Myocyte (in vitro differentiated cells): ENCODE measurements at places on chromosomes 2 and 18.

DNA sequence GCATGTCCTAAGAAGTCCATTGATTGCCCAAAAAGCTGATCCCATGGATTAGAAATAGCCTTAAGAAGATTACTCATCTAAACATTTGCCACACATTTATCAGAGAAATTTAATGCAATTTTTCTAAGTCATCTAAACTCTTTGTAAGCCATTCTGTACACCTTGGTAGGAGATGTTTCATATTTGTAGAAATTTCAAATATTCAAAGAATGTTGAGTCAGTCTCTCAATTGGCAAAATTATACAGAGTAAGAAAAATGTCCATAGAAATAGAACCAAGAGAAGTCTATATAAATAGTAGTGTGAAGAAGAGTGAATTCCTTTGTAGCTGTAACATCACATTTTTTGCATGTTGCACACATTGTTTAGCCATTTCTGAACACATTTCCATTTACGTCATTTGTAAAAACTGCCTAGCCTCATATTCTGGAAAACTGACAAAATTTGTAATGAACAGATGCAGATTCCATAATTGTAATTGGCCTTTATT lies 128.6 kb downstream of the MSTN start:
- peak; percentile 18 for DNase-seq

- DNase-seq = no peak
These were observed 54.4 kb downstream of the MYO7B start for GRCh38 chr2:127589841-127590240.

GRCh38 chr18:27467073-27467472 lies 282.0 kb upstream of the CHST9 start:
- DNase-seq = no peak

DNA sequence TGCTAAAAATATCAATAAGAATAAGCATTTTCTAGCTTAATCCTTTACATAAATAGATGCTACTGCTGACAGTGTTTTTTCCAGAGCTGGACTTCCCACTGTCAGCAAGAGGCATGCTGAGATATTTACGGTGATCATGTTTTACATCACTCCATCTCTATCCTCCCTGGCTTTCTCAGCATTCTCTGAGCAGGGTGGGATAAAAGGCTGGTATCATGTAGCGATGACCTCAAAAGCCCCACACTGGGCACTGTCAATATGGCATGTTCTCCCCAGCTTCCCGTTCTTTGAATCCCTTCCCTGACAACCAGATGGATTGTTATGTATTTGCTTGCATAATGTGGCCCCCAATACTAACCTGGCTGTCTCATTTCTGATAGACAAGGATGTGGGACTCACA lies 83.2 kb upstream of the EPHA4 start:
- no peak for DNase-seq

DNA sequence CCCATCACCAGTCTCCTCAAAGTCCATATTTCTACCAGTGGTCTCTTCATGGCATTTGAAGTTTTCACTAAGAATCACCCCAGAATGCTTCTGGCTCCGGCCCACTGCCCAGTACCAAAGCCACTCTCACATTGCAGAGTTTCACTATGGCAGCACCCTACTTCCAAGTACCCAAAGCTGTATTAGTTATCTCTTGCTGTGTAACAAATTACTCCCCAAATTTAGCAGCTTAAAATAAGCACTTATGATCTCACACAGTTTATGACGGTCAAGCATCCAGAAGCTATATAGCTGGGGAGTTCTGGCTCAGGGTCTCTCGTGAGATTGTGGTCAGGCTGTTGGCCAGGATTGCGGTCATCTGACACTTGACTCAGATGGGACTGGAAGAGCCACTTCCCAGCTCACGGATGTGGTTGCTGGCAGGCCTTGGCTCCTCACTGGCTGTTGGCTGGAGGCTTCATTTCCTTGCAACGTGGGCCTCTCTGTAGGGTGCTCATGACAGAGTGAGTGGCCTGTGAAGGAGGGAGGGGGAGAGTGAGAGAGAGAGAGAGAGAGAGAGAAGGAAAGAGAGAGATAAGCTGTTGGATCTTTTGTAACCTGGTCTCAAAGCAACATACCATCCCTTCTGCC lies 189.5 kb downstream of the CTIF start:
- DNase-seq = peak; percentile 91

- peak; percentile 53 for DNase-seq
These were observed 38.7 kb downstream of the REEP1 start for GRCh38 chr2:86298411-86299390.

DNA sequence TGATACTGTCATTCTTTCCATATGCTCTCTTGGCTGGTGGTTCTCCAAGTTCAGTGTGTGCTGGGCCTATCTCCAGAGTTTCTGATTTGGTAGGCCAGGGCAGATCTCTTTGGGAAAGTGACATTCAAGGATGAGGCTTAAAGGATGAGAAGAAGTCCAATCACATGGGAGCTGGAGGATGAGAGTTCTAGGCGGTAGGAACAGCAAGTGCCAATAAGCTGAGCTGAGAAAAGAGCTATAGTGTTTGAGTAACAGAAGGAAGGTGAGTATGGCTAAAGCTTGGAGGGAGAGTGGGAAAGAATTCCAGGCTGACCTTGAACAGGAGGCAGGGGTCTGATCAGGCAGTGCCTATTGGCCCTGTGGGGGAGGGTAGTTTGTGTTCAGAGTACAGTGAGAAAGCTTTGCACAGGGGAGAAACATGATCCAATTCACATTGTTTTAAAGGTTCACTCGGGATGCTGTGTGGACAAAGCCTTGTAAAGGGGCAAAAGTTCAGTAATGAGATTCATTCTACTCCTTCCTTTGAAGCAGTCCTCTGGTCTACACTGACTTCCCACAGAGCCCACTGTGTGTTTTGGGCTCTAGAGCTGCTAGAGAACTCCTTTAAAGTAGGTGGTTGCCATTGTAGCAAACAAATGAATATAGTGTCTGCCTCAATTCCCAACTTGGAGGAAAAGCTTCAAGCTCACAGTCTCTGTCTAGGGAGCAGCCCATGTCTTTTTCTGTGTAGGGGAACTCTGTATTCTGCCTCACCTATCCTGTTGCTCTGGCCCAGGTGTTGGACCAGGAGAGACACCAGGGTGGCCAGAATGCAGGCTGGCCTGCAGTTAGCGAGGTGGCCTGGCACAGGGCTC lies 81.8 kb downstream of the FASTKD2 start:
- DNase-seq = no peak

DNA sequence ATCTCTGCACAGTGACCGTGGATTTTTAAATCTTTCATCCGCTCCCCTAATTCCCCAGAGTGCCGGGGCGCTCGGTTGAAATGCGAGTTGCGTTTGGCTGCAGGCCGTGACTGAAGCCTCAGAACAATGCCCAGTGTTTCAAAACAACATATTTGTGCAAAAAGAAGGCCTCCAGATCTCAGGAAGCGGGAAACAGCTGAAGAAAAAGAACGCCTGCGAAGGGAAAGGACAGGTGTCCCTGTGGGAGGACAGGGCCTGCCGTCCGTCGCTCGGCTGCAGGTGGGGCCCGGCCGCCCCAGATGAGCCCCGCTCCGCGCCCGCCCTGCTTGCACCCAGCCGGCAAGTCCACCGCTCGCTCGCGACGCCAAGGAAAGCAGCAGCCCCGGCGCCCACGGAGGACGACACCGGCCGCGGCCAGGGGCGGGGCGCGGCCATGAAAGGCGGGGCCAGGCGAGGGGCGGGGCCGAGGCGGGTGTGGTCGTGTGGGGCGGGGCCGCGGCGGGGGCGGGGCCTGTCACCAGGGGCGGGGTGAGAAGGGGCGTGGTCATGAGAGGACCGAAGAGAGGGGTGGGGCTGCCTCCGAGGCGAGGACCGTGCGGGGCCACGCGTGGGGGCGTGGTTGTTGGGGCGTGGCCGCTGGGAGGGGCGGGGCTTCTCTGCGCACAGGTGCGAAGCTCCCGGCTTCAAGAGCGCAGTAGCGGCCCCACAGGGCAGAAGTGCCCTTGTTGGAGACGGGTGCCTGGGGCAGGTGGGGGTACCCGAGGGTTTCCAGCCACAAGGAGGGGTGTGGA lies 17.6 kb upstream of the BOK start:
- DNase-seq = peak; percentile 57

DNA sequence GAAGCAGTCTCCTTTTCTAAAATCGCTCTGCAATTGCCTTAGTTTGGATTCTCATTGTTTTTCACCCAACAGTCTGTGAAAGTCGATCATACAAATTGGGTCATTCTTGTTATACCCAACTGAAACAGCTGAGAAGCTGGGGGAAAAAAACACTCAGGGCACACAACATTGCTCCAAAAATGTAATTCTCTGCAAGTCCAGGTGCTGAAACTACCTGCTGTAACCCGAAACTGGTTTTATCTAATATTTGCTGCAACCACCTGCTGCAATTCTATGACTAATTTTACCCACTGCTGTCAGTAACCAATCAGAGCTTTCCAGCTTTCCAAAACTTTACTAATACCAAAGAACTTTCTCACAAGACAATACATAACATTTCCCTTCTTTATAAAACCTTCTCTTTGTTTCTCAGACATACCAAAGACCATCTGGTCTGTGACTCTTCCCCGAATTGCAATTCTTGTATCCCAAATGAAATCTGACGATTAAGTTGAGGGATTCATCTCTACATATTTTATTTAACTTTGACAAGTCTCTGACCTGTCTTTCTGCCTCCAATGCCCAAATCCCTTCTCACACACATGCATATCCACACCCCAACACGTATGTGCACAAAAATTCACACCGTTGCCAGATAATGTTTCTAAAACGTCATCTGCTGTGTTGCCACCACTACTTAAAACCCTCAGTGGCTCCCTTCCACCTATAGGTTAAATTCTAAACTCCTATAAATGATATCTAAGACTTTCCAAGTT lies 198.3 kb downstream of the PIEZO2 start:
- DNase-seq = no peak

- DNase-seq = peak; percentile 68
These were observed 65.5 kb downstream of the CCBE1 start for GRCh38 chr18:59631583-59632181.

DNA sequence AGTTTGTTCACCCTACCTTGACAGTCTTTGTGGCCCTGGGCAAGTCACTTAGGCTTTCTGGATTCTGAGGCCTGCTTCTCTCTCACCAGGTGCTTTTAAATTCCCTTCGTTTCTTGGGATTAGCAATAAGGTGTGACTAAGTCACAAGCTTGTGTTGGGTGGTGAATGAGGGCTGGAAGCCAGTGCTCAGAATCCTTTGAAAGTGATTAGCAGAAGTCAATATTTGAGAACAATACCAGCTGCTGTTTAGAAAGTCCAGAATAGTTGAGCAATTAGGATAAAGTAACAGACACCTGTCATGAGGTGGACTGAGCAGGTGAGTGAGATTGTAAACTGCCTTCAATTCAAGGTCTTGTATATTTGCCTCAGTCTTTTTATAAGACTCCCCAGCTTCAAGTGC lies 19.3 kb upstream of the MGAT5 start:
- DNase-seq = no peak

GRCh38 chr2:71798266-71799012 lies 345.1 kb downstream of the DYSF start:
- DNase-seq = peak; percentile 45

DNA sequence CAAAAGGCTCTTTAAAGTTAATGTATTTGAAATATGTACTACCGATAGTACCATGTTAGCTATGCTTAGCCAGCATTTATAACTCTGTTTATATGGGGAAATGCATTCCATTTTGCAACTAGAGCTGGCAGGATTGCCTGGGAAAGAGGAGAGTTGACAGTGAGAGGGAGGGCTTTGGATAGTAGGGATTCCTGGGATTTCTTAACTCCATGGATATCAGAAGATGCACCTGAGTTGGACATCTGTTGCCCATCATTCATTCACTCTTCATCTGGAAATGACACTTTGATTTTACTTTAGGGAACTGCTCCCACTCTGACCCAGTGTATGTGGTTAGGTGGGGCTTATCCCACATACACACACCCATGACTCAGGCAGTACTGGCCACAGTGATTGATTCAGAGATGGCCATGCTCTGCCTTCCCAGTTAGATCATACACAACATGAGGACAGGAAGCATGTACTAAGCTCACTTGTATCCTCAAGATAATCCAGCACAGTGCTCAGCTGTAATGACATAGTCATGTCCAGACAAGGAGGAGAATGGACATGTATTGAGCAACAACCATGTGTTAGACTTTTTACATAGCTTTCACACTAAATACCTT lies 248.8 kb downstream of the MREG start:
- DNase-seq = peak; percentile 59

GRCh38 chr2:160652236-160652635 lies 158.6 kb upstream of the RBMS1 start:
- DNase-seq = no peak

- DNase-seq = no peak
These were observed 78.3 kb downstream of the TAF4B start for GRCh38 chr18:26304511-26304910.

DNA sequence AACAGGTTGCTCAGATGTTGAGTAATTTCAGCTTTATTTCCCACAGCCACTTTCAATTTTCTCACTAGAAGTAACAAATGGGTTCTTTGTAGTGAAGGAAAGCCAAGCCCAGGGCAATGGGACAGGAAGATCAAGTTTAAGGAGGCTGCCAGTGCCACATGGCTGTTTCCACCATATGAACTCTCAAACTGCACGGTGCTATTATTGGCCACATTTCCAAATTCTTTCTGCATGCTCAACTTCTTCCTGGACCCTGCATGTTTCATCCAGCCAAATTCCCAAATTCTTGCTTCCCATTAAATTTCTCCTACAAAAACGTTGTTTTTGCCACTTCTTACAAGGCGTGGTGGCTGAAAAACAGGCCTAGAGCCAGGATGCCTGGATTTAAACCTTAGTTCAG lies 193.3 kb upstream of the SPHKAP start:
- no peak for DNase-seq

GRCh38 chr18:37537868-37538525 lies 27.6 kb downstream of the CELF4 start:
- peak; percentile 67 for DNase-seq

DNA sequence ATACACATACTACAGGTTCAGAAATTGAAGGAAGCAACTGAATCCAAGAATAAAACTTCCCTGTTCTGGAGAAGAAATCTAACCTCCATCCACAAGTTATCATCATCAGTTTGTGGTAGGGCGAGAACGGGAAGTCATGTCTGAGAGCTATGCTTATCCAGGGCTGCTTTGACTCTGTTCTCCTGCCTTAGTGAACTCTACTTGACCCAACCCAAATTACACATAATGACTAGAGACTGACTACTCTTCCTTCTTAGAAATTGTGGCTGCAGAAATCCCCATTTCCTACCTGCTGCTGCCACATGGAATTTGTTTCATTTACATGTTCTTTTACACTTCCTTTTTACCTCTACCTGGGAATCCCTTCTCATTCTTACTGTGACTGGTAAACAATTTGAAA lies 1102.6 kb upstream of the PIK3C3 start:
- DNase-seq = no peak

- DNase-seq = no peak
These were observed 72.7 kb upstream of the GLS start for GRCh38 chr2:190807886-190808285.
